ENCODE measurements at places on chromosomes 7 and 10.

- DNase-seq = no peak
These were observed 377.7 kb upstream of the NUPR2 start for GRCh38 chr7:56493704-56494450.

DNA sequence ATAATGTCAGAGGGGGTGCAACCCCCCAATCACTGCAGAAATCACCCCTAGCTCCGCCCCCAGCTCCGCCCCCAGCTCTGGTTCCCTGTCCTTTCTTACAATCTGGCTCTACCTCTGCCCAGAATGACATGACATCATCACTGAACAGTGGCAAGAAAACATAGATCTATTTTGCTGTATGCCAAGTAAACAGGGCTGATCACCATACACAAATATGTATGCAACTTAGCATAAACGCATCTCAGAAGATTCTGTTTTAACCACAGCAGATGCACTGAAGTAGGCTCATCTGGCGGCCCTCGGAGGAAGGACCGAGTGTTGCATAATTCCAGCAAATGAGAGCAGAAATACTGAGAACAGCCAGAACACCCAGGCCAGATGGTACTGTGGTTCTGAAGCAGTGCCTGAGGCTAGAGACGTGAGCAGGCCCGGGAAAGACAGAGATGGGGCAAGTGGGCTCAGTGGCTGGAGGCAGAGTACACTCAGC, 293.3 kb upstream of the KLF14 start:
- no peak for DNase-seq

DNA sequence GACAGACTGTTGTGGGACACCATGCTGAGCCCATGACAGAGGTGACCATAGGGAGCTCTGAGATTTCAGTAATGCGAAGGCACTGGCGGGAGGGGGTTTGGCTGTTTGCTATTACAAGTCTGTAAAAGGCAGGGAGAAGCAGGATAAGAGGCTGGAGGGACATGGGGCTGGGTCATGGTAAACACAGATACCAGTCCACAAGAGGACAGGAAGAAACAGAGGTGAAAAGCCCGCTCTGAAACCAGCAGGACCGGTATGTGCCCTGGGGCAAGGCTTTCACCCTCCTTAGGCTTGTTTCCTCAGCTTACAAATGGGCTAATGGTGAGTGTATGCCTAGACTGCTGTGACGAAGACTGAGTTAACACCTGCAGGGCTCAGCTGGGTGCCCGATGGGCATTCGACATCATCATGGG, 34.1 kb downstream of the ANXA11 start:
- DNase-seq = no peak

DNA sequence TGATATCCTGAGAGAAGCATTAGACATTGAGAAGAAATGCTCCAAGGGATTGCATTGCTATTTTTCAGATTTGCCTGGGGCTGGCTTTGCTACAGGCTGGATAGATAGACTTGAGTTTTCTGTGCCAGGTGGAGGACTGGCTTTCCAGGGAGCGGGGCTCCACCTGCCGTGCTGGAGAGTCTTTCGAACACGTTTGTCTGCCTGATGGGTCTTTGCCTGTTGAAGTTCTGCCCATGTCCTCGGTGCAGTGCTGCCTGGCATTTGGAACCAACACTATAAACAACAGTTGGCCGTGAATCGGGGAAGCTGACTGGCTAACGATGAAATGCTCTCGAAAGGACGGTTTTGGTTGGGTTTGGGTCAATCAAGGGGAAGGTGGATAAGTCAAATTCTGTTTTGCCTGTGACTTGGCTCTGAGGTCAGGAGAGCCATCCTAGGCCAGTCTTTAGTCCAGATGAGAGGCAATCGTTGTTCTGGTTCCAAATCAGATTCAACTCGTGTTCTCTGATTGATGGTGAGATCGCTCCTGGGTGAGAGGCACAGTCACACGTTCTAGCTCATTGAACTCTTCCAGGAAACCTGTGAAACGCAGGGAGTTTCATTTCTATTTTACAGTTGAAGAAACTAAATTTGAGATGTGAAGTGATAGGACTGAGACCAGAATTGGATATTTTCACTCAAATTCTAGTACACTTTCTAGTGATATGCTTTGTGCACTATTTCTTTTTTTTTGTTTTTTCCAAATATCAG, 599.0 kb downstream of the TYW1 start:
- DNase-seq = no peak

DNA sequence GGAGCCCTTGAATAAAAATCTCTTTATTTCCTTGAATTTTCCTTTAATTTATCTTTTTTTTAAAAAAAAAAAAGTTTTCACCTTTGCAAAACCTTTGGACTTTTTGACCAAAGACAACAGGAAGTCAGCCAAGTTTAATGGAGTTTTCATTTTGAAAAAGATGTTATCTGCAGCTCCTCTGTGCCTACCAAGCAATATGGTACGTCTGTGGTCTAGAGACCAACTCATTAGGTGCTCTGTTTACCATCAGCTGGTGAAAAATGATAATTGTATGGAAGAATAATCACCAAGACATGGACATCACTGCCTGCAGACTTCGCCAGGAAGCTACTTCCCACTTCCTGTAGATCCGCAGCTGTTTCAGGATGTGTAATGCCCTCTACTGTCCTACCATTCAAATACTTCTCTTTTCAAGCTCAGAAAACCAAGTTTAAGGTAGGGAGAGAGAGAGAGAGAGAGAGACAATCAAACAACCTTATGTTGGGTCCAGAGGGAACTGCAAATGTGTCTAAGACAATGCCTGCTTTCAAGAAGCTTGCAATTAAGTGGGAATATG, 18.7 kb downstream of the PLXNA4 start:
- DNase-seq = no peak

GRCh38 chr10:24256619-24257107, 47.7 kb downstream of the KIAA1217 start:
- DNase-seq = no peak

All from right kidney (tissue), 9 donors.